Stimulated activated CD4-positive, alpha-beta T cell treated with anti-CD3 and anti-CD28 coated beads, TNF-alpha, amount 100 ng/mL, for 48 hours (primary cell): ENCODE measurements at places on chromosomes 16 and 17.

- DNase-seq, result no peak
Observed at GRCh38 chr16:30053376-30054015, 12.1 kb upstream of the ALDOA start.

DNA sequence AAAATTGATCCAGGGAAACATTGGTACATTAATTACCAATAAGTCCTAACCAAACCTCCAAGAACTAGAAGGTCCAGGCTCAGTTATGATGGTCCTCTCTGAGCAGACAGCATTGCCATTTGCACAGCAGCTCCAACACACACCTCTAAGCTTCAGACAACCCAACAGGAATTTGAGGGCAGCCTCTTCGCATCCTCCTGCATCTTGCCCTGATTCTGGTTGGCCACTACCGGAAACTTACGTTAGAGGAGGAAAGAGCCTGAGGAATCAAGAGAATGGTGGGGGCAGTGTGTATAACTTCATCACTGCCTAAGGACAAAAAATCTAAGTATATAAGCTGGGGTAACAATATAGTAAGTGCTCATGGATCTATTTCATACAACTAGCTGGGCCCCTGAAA is 15.7 kb downstream of the FAM117A start:
- no peak for DNase-seq

GRCh38 chr17:64085650-64086005 is 44.3 kb downstream of the ERN1 start:
- no peak for DNase-seq

DNA sequence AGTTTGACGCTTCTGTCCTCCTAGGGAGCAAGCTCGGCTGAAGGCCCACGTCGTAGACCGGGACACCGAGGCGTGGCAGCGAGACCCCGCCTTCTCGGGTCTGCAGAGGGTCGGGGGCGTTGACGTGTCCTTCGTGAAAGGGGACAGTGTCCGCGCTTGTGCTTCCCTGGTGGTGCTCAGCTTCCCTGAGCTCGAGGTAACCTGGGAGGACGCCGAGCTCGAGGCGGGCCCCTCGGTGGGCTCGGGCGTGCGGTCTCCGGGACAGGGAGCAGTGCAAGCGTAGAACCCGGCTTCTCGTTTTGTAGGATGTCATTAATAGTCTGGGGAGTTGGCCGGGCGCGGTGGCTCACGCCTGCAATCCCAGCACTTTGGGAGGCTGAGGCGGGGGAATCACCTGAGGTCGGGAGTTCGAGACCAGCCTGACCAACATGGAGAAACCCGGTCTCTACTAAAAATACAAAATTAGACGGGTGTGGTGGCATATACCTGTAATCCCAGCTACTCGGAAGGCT is 715 bp downstream of the ENDOV start:
- DNase-seq, result no peak

DNA sequence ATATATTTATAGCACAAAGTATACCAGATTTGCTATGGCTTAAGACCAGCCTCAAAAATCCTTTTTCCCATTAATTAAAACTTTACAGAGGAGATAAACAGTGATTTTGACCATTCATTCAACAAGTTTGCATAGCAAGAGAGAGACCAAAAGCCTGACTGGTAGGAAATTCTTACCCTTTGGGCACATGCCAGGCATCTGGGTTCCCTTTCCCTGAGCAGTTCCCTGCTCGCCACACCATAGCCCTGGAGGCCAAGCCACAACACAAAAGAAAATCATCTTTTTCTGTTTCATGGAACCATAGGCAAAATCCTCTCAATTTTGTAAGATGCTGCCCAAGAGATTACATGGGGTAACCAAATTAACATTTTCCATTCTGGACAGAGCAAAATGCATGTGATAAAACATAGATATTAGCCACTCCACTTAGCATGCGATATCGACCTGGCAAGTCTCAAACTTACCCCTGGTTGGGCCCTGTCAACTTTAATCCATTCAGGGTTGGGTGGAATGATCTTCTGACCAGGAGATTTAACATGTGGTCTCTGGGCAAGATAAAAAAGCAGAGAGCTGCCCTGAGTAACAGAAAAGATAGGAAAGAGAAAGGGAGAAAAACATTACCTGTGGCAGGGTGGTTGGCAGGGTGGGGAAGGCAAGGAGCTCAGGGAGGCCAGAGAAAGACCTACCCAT is 57.6 kb upstream of the B4GALNT2 start:
- DNase-seq, result no peak

DNA sequence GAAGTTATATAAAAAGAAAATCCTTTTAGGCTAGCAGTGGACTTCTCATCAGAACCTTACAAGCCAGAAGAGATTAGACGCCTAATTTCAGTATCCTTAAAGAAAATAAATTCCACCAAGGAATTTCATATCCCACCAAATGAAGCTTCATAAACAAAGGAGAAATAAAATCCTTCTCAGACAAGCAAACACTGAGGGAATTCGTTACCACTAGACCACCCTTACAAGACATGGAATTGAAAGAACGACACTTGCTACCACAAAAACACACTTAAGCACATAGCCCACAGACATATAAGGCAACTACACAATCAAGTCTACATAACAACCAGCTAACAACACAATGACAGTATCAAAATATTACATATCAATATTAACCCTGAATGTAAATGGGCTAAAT is 299.2 kb downstream of the TOX3 start:
- DNase-seq, result no peak

- no peak for DNase-seq
Observed at GRCh38 chr17:31416503-31416923, 25.0 kb downstream of the RAB11FIP4 start.

DNA sequence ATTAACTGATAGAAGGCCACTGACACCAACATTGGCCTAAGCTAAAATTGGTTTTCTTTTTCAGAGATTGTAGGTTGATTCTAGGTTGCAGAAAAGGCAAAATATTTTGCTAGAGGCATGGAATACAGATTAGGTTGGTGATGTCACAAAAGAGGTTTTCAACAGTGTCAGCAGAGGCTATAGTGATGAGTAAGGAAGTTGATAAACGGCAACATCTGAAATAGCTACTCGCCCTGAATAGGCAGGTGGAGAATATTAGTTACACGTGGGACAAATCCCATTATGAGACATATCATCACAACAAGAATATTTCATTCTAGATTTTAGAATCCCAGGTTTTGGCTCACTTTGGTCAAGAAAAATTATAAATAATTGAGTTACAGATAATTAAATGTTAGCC is 1.5 kb upstream of the TOM1L1 start:
- DNase-seq, result no peak

DNA sequence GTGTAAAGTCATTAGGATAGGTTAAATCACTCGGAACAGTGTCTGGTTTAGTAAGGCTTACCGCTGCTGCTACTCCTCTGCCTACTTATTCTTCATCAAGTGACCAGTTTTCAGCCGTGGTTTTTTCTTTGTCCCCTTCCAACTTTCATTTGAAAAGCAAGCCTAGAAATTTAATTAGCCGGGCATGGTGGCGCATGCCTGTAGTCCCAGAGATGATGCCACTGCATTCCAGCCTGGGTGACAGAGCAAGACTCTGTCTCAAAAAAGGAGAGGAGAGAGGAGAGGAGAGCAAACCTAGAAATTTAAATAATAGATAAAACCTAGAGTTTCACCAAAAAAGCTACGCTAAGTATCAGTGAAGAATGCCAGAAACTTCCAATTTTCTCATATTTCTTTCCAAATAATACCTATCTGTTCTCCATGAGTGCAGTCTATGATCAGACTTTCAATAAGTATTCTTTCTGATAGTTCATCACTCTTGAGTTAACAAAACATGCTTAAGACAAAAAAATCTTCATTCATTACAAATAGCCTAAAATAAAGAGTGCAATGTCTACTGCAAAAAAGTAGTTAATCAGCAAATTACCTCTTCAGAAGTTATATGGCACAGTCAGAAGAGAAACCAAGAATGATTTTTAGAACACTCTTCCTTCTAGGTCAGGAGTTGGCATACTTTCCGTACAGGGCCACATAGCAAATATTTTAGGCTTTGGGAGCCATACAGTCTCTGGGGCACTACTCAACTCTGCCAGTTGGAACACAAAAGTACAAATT is 15.1 kb downstream of the ANKFY1 start:
- no peak for DNase-seq

- DNase-seq, result no peak
Observed at GRCh38 chr17:21171309-21171922, 42.5 kb downstream of the TMEM11 start.

- DNase-seq, result no peak
Observed at GRCh38 chr16:85603203-85603755, 9.8 kb upstream of the GSE1 start.

GRCh38 chr17:50589095-50589705 is 28.7 kb downstream of the CACNA1G start:
- no peak for DNase-seq

- no peak for DNase-seq
Observed at GRCh38 chr17:2965621-2966595, 97.5 kb downstream of the OR1D5 start.

- DNase-seq, result no peak
Observed at GRCh38 chr16:87324411-87325275, 7.5 kb upstream of the C16orf95 start.

GRCh38 chr17:50707289-50708049 is at the start of gene ANKRD40:
Gene ANKRD40 (minus strand): TSS chr17:50707914. CDS start chr17:50707654, 260 bp downstream.
- DNase-seq, result peak; percentile 85
